ENCODE measurements at places on chromosomes 16 and 17.

- peak; percentile 64 for DNase-seq
Observed at GRCh38 chr17:51298508-51299371, 38.4 kb downstream of the UTP18 start.

GRCh38 chr17:6496640-6497441 is 52.6 kb downstream of the PIMREG start:
- no peak for DNase-seq

GRCh38 chr17:51097708-51098446 is 22.8 kb downstream of the SPAG9 start:
- DNase-seq = no peak

DNA sequence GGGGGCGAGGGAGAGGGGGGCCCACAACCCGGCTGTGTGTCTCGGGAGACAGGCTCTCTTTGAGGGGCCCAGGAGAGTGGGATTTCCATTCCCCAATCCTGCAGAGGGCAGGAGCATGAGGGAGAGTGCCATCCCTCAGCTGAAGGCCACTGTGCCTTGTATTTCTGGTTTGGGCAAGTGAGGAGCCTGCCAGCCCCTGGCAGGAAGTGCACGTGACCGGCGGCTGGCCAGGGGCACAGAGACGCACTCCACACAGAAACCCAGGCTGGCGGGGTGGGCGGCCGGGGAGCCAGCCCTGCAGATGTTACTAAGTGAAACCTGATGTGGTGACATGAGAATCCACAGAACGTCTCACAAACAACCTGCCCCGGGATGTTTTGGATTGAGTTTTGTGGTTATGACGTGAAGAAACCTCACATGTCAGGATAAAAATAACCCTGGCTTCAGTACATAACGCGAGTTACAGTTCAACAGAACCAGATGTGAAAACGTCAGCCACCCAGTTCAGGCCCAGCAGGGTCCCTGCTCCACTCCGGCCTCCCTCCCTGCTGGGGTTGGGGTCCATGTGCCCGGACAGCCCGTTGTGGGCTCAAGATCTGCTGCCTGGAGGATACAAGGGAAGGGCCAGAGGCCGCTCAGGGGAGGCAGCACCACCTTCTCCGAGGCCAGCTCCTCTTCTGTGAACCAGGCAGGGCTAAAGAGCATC is 51.7 kb upstream of the MTSS2 start:
- no peak for DNase-seq

DNA sequence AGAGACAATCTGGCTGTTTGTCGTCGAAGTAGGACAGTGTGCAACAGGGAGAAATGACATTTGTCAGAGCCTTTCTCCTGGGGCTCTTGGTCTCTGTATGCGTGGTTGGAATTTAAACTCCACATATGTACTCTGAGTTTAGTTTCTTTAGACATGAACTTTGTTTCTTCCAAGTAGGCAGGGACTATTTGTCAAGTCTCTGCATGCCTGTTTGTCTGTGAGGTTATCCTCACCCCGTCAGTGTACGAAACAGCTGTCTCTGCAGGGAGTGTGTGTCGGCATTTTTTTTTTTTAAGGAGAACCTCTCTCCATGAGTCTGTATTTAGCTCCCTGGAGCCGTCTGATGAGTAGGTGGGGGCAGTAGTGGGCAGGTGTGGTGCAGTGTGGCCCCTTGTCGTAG is 29.7 kb downstream of the NDEL1 start:
- no peak for DNase-seq

GRCh38 chr17:79047923-79048825 is 24.2 kb downstream of the C1QTNF1 start:
- no peak for DNase-seq

DNA sequence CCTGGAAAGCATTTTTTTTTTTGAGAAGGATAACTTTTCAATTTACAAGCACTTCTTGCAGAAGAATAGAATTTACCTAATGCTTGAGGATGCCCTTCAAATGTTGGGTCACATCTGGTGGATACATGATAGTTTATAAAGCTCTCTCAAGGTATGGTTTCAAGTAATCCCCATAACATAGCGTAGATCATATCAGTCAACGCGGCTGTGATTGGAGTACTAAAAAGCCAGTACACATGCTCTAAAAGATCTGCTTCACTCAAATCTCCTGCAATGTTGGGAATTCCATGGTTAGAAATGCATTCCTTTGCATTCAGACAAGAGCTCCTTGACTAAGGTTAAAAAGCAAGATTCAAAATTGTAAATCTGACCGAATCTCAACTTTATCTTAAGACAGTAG is 3.9 kb upstream of the KCNJ16 start:
- no peak for DNase-seq

DNA sequence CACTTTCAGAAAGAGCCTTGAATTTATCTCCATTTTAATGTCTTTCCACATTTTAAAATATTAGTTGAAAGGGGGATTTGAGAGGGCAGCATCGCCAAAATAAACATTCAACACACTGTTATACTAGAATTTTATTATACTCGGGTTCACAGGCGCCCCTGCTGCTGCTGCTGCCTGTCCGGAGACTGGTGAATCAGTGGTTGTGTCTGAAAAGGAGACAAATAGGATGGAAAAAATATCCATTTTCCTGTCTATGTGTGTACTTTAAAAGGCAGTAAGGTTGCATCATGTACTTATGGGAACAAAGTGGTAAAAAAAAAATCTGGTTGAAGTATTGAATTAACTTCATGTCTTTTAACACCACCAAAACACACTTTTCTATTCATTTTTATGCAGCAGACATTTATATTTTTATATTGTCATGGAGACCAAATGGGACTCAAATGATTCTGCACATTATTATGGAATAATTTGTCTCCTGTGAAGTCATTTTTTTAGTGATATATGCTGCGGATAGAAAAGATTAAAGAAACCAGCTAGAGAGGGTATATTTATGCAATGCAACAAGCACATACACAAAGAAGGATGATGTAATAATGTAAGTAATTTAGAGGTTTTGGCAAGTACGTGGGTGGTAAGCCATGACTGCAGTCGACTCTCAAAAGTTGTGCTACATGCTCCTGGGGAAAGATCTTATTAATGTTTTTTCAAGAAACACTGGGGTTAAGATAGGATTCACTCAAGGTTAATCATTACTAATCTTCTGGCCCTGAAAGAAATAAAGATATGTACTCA is 759.0 kb upstream of the SOX9 start:
- no peak for DNase-seq

DNA sequence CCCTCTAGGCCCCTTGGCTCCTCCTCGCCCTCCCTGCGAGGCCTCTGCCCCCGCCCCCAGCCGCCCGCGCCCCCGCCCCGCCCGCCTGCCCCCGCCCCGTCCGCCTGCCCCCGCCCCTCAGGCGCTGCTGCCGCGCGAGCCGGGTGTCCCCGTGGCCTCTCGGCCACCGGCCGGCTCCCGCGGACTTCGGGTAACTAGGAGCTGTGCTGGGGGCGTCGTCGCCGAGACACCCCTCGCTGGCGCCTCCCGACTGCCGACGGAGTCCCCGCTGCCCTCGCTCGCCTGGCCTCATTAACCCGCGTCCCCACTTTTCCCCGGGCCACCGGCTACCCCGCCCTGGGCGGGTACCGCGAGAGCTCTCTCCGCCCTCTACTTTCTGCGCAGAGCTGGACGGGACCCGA is at the start of gene TLCD1:
Gene TLCD1, minus strand, starts transcription at position 8 of the 401 bp plus-strand sequence. CDS start 136 bp downstream, outside the sequence.
- DNase-seq = no peak

- DNase-seq = no peak
Observed at GRCh38 chr16:88591577-88592021, 21.4 kb downstream of the ZC3H18 start.

GRCh38 chr17:50375858-50376538 is 3.0 kb downstream of the EME1 start:
- no peak for DNase-seq

- DNase-seq = no peak
Observed at GRCh38 chr17:43935204-43935925, 6.9 kb downstream of the PPY start.

DNA sequence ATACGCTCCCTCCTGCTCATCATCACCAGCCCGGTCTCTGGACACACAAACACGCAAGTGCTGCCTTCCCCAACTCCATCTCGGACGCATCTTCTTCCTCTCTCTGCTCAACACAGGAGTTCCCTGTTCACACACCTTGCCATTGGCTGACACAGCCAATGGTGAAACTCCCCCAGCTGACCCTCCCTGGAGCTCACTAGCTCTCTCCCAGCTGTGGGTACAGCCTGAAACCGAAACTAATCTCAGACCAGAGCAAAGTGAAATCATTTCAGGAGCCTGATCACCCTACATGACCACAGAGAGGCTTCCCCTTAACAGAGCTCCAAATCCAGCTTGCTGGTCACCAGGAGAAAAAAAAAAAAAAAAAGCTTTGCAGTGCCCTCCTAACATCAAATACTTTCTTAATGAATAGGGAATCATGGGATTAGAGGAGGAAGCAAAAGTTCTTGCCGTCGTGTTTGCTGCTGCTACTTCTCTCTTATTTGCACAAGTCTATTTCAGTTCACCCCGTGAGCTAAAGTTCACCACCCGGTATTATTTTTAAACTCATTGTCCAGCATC is 8.3 kb downstream of the CUEDC1 start:
- peak; percentile 78 for DNase-seq

- DNase-seq = no peak
Observed at GRCh38 chr16:1791943-1792812, 1.3 kb downstream of the IGFALS start.

- no peak for DNase-seq
Observed at GRCh38 chr17:29577001-29577370, 8.5 kb downstream of the TP53I13 start.

DNA sequence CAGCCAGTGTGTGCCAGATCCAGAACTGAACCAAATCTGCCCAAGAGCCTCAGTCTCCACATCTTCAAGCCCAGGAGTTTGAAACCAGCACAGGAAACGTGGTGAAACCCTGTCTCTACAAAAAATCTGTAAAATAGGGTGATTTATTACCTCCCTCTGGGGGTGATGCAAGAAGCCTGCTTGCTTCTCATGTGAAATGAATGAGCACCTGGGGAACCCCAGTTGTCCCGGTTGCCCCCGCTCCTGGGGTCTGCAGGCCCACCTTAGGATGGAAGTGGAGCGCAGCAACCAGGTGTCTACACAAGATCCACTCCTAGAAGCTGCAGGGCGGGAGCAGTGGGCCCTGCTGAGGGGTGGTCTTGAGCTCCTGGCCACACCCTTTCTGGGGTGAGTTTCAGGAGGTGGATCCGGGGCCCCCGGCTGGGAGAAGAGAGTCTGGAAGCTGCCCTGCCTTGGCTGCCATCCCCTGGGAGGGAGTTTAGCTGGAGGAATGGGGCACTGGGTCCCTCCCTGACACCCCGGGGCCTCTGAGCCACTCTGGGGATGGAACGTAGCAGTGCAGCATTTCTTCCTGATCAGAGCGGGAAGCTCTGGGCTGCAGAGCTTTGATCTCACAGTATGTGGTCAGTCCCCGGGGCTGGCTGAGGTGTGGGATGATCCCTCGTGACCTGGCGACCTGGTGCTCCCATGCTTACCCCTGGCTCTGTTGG is 117.8 kb downstream of the RAB11FIP4 start:
- no peak for DNase-seq

- no peak for DNase-seq
Observed at GRCh38 chr17:61806081-61806828, 57.1 kb downstream of the BRIP1 start.

- peak; percentile 78 for DNase-seq
Observed at GRCh38 chr17:74361230-74362068, at the start of gene BTBD17. Gene BTBD17 (minus strand): TSS chr17:74361868. CDS start chr17:74361819, 49 bp downstream.

GRCh38 chr16:85573696-85574641 is 39.2 kb upstream of the GSE1 start:
- peak; percentile 44 for DNase-seq

DNA sequence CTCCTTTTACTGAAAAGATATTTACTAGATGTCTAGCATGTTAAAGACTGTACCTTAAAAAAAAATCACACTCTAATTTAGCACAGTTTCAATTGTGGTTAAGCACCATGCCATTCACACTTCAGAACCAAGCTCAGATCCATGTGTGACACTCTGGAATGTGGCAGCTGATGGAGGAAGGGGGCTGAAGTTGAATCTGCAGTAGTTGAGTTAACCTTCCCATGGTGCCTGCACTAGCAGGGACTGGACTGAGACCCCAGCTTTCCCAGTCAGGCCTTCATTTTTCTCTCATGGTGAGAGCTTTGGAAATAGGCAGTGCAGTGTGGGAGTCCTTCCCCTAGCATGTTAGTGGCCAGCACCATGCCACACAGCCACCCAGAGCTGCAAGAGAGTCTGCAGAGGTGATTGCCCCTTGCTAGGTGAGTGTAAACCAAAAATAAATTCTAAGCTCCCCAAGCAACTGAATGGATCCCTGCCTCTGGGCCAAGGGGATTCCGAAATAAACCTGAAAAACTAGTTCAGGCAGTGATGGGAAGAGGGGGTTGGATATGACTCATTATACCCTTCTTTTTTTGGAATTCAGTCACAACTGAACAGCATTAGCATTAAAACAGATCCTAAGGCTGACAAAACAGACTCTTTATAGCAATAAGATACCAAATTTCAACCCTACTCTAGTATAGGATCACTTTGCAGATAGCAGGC is 208.5 kb downstream of the WWOX start:
- DNase-seq = no peak

DNA sequence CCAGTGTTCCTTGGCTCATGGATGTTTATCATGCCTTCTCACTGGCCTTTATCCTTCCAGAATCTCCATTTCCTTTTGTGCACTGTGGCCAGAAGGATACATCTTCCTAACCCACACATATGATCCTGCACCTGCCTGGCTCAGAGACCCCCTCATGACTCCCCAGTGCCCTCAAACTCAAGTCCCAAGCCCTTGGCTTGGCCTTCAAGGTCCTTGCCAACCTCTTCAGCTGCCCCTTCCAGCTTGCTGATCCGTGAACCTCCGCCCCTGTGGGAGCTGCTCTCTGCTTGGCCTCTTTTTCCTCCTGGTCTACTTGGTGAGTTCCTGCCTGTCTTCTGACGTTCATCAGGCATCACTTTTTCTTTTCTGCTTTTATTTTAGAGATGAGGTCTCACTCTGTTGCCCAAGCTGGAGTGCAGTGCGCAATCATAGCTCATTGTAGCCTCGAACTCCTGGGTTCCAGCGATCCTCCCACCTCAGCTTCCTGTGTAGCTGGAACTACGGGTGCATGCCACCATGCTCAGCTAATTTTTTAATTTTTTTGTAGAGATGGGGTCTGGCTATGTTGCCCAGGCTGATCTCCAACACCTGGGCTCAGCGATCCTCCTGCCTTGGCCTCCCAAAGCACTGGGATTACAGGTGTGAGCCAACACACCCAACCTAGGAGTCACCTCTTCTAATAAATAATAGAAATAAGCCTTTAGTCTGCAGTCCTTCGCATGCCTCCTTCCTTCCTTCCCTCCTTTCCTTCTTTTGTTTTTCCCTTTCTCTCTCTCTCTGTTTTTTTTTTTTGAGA is 2.5 kb upstream of the PYCARD start:
- no peak for DNase-seq

GRCh38 chr17:28366605-28367004 is 1.6 kb upstream of the SEBOX start:
- no peak for DNase-seq

Data from globus pallidus (tissue), 1 donor.